Left cardiac atrium (tissue), 4 donors: ENCODE measurements at places on chromosomes 6 and 20. TPM values are rescaled to one million over a fixed set of nuclear protein-coding genes. Genes with fewer than 3 reads are reported as not detected.

Gene ADGRG6
- 5.7 TPM for total RNA-seq

Gene EDN3
- total RNA-seq = not detected

Gene SIRPB1
- 1.7 TPM for total RNA-seq

Gene IL20RA
- total RNA-seq = 3.5 TPM

Gene SRXN1
- 34.1 TPM for total RNA-seq

Gene HSPA1A
- 288 TPM for total RNA-seq

Gene MOG
- 1.7 TPM for total RNA-seq

Gene ASIP
- 1.5 TPM for total RNA-seq

Gene SYNDIG1
- total RNA-seq = 16.7 TPM

Gene EPPIN
- total RNA-seq = 0.68 TPM

Gene BMP2
- 4.7 TPM for total RNA-seq

Gene FKBP5
- 101 TPM for total RNA-seq

Gene HSD17B8
- total RNA-seq = 14.3 TPM

Gene PMEPA1
- total RNA-seq = 28.3 TPM

Gene PRKN
- total RNA-seq = 22.2 TPM

Gene RAB32
- 16.0 TPM for total RNA-seq

Gene POPDC3
- total RNA-seq = 35.5 TPM

Gene BIRC7
- total RNA-seq = not detected

Gene ZSCAN9
- total RNA-seq = 9.2 TPM

Gene BPIFA1
- total RNA-seq = not detected

Gene ARMC2
- 9.2 TPM for total RNA-seq

Gene ERGIC3
- total RNA-seq = 119 TPM

Gene OTOR
- not detected for total RNA-seq

Gene MOXD1
- total RNA-seq = 3.6 TPM

Gene COL11A2
- total RNA-seq = 1.3 TPM

Gene SLC25A27
- total RNA-seq = 16.2 TPM

Gene RAET1L
- not detected for total RNA-seq

Gene THEMIS
- total RNA-seq = 0.97 TPM

Gene TASP1
- total RNA-seq = 5.7 TPM

Gene HCRTR2
- total RNA-seq = not detected

Gene FLRT3
- total RNA-seq = 2.4 TPM

Gene VSTM2L
- 139 TPM for total RNA-seq

Gene FAM209A
- total RNA-seq = not detected

Gene CNBD2
- total RNA-seq = 3.4 TPM

Gene FNDC11
- 0.08 TPM for total RNA-seq

Gene TBXT
- not detected for total RNA-seq

Gene ALDH5A1
- 16.2 TPM for total RNA-seq
